ENCODE measurements at places on chromosomes 4 and X.

DNA sequence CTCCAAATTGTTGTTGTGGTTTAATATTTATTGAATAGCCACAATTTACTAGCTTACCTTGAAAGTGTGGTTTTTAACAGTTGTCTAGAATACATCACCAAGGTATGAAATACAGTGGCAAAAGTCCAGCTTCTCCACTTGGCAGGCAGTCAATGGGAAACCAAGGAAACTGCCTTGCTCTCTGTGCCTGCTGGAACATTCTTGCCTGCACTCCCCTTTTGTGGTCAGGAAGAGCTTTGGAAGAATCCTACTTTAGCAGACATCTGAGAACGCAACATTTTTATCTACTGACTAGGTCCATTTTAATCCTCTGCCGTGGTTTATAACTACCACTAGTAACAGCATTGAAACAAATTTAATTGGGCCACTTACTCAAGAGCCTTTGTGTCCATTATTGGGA lies 64.5 kb downstream of the TENM3 start:
- peak; percentile 30 for DNase-seq

GRCh38 chr4:25884031-25884782 lies 21.4 kb upstream of the SEL1L3 start:
- DNase-seq, result no peak

GRCh38 chr4:40325406-40326019 lies 9.6 kb upstream of the CHRNA9 start:
- peak; percentile 40 for DNase-seq

DNA sequence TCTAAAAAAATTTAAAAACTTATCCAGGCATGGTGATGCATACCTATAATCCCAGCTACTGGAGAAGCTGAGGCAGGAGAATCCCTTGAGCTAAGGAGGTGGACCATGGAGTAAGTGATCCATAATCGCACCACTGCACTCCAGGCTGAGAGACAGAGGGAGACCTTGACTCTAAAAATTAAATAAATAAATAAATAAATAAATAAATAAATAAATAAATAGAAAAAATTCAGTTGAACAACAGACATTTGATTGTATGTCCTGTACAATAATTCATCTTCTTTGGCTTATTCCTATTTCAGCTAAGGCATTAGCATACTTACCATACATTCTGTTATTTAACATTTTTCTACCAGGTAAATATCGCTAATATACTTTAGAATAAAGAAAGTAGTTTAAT lies 726.1 kb upstream of the GALNTL6 start:
- no peak for DNase-seq

DNA sequence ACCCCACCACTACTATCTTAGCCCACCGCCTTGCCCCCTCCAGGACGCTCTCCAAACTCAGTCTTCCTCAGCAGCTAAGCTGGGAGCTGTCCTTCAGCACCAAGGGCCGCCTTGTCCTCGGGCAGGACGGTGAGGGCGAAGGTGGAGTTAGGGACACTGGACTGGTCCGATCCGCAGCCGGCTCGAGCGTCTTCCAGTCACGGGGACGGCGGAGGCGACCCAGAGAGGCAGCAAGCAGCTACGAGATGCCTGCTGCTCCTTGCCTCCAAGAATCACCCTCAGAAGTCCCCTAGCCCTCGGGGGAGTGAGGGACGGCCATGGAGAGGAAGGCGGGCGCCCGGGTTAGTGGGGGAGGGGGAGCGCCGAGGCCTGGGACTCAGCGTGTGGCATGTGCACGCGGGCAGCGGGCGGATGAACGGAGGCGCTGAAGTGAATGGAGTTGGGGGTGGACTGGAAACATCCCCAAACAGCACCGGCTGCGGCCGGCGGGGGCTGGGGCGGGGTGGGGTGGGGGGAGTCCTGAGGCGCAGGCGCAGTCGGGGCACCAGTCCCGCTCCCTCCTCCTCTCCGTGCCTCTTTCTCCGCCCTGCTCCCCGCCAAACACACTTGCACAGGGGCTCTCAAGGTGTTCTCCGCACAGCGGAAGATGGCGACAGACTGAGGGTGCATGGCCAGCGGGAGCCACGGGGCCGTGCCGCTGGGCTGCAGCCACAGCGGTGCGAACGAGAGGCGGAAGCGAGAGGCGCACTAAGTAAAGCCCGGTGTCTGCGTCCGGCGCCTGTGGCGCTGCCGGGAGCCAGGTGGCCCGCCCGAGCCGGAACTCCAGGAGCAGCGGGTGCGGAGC lies at the start of gene NALF2:
Gene NALF2, plus strand, starts transcription at position 545 of the 844 bp plus-strand sequence. CDS start 957 bp downstream, outside the sequence.
- DNase-seq, result peak; percentile 46

DNA sequence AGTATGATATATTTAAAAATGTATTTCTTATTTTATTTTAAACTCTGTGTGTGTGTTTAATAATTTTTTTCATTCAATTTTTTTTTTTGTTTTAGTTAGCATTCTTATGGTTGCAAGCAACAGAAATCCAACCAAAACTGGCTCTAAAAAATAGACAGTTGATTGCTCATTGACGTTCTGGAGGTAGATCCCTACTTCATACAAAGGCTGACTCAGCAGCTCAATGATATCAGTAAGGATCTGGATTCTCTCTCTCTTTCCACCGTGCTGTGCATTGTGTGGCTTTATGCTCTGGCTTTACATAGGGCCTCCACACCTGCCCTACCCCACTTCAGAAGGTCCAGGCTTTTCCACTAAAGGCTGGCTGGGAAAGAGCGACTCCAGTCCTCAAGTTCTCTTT lies 117.8 kb downstream of the UCHL1 start:
- no peak for DNase-seq

DNA sequence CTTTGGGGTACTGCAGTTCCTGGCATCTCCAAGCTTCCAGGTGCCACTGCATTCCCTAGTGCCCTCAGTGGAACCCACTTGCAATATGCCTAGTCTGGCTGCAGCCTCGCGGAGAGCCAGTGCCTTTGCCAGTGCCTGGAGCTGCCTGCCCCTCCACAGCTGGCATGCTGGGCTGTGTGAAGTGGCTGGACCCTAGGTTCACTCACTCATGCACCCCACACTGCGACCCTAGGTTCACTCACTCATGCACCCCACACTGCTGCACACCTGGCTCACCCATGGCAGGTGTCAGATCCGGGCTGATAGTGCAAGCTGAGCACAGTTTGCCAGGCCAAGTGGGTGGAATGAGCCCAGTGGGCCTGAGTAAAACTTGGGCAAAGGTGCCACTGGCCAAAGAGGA lies 253.0 kb upstream of the NDST4 start:
- no peak for DNase-seq

- no peak for DNase-seq
Observed at GRCh38 chr4:90597927-90598326, 470.7 kb downstream of the CCSER1 start.

GRCh38 chr4:182286035-182286434 lies 42.8 kb downstream of the TENM3 start:
- no peak for DNase-seq

DNA sequence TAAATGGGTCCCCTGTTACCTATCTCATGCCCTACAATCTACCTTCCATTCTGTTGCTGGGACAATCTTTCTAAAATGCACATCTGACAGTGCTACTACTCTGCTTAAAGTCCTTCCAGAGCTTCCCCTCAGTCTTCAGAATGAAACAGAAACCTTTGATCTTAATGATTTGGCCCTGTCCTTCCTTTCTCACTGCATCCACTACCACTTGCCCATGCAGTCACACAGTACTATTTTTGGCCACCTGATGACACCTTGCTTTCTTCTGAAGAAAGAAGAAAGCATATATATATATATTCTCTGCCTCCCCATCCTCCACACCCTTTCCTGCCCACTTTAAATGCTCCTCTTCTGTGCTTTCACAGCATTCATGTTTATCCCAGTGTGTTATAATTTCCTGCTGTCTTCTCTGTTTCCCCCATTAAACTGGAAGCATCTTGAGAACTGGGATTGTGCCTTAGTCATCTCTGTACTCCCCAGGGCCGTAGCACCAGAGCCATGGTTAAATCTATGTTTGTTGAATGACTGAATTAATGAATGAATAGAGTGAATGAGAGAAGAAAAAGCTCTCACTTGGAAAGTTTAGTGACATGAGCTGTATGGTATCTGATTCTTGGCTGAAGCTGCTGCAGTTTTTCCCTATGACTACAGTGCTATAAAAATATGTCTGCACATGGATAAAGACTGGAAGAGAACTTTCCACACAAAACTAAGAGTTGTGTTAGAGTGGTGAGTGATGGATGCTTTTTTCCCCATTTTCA lies 56.2 kb downstream of the RTL9 start:
- no peak for DNase-seq

- DNase-seq, result peak; percentile 52
Observed at GRCh38 chrX:17590892-17591740, 146.2 kb upstream of the SCML1 start.

DNA sequence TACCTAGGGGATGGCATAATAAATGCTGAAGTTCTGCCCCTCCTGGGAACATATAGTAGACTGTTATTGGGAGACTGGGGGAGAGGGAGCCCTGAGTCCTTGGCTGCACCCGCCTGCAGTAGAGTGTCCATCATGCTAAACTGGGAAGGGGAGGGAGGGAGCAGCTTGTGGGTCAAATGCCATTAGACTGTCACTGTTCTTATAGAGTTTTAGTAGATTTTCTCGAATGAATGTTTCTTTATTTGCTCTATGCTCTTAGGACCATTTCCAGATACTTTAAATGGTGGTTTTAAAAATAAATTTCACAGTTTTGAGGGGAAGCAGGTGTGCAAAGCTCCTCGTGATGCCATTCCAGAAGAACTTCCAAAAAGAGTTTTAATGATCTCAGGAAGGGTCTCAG lies 111.6 kb upstream of the USP9X start:
- no peak for DNase-seq

GRCh38 chr4:54539500-54540029 lies 118.2 kb upstream of the KIT start:
- peak; percentile 39 for DNase-seq

DNA sequence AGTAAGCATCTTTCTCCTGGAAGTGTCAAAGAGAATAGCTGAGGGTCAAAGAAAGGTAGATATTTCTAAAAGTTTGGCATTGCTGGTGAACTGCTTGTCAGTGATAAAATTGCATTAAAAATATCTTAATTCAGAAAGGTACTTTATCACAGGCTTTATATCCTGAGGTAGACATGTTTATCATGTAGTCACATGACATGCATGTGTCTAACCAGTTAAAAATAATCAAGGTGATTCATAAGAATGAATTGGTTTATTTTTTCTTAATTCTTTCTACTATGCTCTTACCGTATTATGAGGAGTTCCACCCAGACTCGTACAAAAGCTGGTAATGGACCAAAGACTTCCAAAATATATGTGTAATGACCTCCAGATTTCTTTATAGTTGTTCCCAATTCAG lies 6.1 kb downstream of the SLC7A11 start:
- no peak for DNase-seq

All from midbrain (tissue), 1 donor.